ENCODE measurements at places on chromosomes 5 and 9.

DNA sequence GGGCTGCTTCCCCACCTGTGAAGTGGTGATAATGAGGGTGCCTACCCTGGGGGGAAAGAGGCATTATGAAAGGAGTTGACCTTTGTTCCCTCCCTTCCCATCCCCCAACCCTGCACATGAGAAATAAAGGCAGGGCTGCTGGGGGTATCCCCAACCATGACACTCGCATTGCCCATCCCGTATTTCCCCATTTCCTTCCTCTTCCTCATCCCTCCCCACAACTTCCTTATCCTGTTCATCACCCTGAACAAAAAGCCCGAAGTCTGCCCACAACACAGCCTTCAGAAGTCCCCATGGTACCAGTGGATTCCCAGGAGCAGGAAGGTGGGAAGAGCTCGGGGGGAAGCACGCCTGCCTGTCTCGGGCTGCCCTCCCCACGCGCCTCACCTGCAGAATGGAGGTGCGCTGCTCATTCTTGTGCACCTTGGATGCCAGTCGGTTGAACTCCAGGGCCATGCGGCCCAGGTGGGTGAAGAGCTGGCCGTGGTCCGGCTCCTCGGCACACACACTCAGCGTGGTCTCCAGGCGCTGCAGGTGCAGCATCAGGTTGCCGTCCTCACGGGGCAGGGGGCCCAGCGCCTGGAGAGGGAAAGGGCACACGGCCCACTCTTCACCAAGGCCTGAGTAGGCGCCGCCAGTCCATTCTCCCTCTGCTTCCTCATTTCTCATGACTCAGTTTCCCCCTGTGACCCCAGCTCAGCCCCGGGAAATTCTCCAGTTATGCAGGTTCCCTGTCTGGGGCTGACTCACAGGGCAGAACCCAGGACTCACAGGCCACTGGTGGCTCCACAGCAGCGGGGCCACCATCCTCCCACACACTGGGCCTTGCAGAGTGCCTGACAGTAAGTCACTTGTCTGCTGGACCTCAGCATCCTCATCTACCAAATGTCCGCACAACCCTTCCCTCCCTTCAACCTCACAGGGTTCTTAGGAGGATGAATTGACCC, 24.2 kb downstream of the TNIP1 start:
- DNase-seq, result no peak

GRCh38 chr5:76207120-76207519, 123.9 kb downstream of the SV2C start:
- no peak for DNase-seq

GRCh38 chr5:144024090-144024489, 146.4 kb downstream of the YIPF5 start:
- DNase-seq, result no peak

DNA sequence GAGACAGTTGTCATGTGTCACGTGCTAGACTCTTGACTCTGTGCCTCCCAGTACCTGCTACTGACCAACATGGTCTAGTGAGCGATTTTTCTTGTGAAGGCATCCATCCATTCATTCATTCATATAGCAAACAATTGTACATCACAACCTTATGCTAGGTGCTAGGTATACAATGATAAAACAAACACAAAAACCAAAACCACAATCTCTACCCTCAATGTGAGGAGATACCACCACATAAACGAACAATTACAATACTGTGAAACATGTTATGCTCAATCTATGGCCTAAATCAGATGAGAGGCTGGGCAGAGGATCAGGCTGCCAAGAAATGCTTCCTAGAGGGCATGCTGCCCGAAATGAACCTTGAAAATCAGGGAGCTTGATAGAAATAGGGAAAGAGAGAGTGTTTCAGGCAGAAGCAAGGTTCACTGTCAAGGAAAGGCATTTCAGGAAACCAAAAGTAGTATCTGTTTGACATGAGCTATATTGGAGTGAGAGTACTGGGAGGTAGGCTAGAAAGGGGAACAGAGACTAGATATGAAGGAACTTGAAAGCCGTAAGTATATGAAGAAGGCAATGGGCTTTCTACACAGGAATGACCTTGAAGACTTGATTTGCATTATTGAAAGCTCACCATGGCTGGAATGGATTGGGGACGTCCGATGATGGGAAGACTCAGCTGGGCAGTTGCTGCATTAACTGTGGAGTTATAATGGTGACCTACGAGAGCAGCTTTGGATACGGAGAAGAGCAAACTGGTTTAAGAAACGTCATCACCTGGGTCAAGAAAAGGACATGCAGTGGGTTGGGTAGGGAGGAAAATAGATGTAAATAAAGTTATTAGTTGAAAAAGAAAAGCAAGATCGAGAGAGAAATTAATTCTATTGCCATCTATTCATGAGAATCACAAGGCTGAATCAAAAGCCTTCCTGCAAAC, 90.1 kb downstream of the THBS4 start:
- DNase-seq, result peak; percentile 37

DNA sequence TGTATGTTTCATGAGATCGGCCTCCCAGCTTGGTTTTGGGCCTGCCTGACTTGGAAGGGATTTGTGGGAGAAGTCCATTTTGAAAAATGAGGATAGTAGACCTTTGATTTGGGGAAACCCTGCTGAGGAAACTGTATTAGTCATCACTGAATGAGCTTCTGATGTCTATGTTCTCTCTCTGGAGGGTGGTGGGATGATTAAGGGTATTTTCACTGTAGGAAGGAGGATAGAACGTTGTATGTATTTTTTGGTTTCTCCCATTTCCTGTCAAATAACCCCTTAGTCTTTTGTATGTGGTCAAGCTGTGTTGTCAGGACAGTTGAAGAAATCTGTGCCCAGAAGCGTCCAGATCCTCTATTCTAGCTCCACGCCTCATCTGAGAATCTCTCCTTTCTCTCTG, 151.9 kb downstream of the INSYN2B start:
- no peak for DNase-seq

GRCh38 chr5:61704289-61704688, 372.2 kb downstream of the ZSWIM6 start:
- DNase-seq, result no peak

DNA sequence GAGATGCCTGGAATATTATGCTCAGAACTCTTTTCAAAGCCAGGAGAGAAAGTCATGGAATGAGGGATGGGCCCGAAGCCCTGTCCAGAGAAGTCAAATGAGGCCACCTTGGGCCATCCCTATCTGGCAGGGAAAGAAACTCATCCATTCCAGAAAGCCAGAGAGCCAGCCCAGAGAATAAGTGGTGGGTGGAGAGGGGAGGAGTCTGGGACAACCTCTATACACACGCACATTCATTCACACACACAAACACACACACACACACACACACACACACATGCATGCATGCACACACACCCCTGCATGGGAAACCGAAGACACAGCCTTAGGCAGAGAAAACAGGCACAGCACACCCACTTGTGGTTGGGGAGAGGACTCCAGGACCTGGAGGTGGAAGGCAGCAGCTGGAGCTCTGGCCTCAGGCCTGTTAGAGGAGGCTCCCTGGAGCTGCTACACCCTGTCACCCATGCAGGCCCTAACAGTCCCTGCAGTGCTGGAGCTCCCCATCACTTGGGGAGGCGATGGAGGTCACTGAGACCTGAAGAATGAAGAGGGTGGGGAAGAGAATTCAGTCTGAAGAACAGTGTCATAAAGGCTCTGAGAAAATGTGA, 38.0 kb downstream of the TGFBI start:
- DNase-seq, result no peak

DNA sequence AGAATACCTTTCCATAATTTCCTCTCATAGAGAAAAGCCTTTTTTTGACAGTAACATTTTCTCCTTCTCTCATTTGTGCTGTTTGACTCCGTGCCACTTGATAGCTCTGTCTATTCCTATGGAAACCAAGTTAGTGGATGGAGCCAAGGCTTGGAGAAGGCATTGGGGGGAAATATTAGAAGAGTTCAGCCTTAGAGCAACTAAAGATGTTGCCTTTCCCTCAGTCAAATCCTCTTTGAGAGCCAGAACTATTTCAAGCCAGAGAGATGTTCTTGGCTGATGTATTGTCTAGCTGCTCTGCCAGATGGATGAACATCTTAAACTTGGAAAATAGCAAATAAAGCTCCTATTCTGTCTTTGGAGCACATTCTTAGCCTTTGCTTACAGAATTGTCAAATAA, 112.4 kb downstream of the INVS start:
- DNase-seq, result peak; percentile 16

DNA sequence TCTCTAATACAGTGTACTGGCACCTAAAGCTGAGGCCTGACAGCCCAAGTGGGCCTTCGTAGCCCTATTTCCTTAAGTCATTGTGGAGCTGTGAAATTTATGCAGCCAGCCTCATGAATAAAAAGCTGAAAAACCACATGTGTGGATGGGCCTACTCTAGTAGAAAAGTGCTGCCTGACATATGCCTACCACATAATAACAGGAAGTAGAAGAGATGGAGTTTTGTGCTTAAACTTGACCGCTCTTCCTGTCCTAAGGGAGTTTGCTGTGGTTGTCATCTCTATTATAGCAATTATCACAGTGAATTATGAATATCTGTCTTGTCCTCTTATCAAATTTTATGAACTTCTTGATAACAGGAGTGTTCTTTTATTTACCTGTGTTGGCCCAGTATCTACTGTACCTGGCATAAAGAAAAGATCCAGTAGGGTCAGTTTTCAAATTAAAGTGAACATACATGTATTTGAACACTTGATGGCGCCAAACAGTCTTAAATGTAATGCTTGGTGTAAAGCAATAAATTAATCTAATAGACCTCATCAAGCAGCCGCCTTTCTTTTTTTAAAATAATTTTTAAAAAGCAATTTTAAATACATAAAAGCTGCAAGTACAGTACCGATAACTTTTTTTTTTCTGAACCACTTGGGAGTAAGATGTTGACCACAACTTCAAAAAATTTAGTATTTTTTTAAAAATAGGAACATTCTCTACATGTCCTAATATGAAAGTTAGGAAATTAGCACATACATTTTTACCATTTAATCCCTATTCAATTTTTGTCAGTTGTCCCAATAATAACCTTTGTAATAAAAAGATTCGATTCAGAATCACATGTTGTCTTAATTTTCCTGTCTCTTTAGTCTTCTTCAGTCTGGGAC, 51.0 kb downstream of the FKTN start:
- DNase-seq, result peak; percentile 59
